ENCODE measurements at places on chromosomes 2 and 18.

DNA sequence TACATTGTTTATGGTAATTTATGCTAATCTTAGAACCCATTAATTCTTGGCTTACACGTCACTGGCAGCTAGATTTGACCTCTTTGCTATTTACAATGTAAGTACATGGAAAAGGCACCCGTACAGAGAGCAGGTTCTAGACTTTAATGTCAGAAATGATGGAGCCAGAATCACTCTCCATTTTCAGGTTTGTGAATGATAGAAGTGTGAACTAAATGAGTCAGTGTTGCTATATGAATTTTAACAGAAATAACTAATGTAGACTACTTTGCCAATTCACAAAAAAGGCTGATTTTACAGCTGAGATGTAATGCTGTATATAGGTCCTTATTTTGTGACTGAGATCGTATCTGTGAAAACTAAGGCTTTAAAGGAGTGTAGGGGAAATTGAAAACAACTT, 214.6 kb downstream of the LDLRAD4 start:
- DNase-seq: no peak

- DNase-seq: peak; percentile 10
Observed at GRCh38 chr2:186459009-186459408, 27.1 kb upstream of the ZC3H15 start.

- DNase-seq: no peak
Observed at GRCh38 chr2:201191132-201191875, 8.4 kb downstream of the CASP10 start.

DNA sequence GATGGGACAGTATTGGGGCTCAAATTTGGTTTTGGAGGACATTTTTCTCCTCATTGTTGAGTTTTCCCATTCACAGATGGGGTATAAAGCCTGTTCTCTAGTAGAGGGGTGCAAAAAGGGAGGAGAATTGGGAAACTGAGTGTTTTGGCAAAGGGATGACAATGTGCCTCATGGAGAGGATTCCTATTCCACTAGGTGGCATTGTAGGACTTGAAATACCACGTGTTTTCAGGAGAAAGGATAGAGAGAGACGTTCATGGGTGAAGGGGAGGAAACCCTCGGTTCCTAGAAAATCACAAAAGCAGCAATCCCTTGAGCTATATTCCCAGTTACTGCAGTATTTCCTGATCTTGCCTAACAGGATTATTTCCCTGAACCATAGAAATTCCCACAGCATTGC, 113.7 kb upstream of the SRD5A2 start:
- no peak for DNase-seq

DNA sequence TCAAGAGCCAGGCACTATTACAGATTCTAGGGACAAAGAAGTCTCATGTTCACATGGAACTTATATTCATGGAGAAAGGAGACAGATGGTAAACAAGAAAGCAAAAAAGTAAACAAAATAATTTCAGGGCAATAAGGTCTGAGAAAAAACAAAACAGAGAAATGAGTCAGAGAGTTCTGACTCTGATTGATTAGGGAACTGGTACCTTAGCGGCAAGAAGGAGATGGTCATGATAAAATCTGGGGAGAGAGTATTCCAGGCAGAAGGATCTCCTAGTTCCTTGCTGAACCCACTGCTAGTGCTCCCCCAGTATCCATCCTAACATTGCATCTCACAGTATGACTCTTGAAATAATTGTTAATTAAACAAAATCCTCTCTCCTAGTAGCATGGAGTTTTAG, 161.8 kb upstream of the KLF7 start:
- DNase-seq: no peak

DNA sequence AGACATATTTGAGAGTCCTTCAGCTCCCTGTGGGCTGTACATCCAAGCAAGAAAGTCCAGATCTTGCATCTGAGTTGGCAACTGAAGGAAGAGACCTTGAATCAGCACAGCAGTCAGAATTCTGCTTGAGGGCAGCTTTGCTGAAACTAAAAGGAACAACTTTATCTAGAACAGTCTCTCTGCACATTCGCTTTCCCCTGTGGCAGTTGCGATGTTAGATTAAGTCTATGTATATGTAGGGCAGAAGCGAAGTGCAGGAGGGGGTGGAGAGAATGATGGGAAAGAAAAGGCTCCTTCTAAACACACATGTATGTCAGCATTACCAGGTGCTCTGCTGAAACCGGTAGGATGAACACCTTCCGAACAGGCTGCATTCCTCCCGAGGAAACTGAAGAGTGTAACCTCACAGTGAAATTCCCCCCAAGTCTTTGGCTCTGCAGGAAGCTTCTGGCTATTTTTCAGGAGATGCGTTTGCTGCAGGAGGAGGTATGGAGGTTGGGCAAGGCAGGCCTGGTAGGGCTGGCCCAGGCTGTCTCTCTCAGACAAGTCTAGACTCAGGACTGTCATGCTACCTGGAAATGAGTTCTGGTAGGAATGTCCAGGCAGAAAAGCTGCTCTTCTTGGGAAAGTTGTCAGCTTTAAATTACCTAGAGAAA, 70.0 kb upstream of the ATL2 start:
- no peak for DNase-seq

GRCh38 chr2:159933040-159933726, 129.2 kb downstream of the PLA2R1 start:
- DNase-seq: no peak

- no peak for DNase-seq
Observed at GRCh38 chr2:159455330-159455918, 160.9 kb downstream of the BAZ2B start.

GRCh38 chr2:61585383-61585782, 47.2 kb upstream of the XPO1 start:
- DNase-seq: no peak

Measured in DMS153 (cell line).